Fibroblast of skin of right biceps (primary cell): ENCODE measurements at places on chromosomes 2 and 18.
A peak's percentile ranks its signal among the peaks of the same experiment; 100 is the strongest.

DNA sequence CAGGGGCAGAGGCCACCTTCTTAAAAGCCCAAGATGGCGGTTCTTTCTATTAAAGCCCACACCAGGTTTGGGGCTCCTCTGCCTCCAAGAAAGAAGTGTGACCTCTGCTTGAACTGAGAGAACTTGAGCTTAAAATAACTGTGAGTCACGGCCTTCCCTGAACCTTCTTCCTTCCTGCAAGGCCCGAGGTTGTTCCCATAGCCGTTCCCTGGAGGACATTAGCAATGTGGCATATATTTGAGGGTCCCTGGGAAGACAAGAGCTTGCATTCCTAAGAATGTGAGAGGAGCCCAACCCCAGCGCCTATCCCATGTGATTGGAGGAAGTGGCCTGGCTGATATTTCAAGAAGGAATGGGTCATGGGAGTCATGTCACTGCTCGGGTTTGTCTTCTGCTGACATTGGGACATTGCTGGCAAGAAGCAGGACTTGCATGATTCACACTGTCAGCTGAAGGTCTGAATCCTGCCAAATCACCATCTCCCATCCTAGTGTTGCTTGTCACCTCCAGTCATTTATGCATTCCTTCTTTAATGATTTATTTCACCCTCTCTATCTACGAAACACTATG, 168.1 kb downstream of the TRIB2 start:
- peak; percentile 96 for DNase-seq

DNA sequence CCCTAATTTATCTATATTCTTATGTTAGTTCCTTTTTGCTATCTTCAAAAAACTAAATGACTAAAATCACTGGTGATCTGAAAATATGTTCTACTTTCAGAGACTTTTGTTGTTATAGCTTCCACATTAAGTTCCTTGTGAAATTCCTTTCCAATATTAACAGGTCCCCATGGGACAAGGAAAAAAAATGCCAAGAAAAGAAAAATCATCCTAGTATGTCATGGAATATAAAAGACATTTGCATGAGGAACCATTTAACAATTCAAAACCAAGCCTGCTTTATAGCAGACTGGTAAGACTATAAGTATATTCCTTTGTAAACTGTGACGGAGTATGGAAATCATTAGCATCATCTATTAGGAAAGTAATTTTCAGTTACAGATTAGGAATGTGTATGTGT, 48.1 kb downstream of the COBLL1 start:
- DNase-seq, result peak; percentile 72

GRCh38 chr18:8479789-8480188, 129.4 kb upstream of the RAB12 start:
- DNase-seq, result no peak

DNA sequence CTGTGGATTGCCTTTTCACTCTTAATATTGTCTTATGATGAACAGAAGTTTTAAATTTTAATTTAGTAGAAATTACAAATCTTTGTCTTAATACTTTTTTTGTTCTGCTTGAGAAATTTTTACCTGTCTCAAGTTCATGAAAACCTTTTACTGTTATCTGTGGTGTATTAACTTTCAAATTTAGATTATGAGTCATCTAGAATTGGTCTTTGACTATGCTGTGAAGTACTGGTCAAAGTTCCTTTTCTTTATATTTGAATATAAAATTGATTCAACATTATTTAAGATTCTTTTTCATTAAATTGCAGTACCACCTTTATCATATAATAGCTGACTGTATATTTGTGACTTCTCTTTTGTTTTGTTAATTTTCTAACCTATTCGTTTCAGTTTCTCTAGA, 1385.5 kb upstream of the ZEB2 start:
- no peak for DNase-seq

DNA sequence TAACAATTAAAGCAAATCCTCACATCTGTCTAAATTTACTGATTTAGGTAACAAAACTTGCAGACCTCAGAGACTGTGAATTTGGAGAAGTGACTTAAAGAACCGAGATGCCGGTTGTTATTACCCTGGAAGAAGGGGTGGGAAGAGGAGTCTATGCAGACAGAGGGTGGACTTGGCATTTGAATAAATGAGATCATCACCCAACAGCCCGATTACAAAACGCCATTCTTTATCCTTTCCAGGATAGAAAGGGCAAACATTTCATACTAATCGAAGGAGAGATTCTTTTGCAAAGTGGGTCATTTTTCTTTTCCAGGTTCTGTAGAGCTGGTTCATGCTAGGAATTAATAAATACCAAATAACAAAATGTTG, 73.1 kb upstream of the TPO start:
- DNase-seq, result no peak

GRCh38 chr2:184556639-184557038, 41.7 kb upstream of the ZNF804A start:
- DNase-seq, result no peak

DNA sequence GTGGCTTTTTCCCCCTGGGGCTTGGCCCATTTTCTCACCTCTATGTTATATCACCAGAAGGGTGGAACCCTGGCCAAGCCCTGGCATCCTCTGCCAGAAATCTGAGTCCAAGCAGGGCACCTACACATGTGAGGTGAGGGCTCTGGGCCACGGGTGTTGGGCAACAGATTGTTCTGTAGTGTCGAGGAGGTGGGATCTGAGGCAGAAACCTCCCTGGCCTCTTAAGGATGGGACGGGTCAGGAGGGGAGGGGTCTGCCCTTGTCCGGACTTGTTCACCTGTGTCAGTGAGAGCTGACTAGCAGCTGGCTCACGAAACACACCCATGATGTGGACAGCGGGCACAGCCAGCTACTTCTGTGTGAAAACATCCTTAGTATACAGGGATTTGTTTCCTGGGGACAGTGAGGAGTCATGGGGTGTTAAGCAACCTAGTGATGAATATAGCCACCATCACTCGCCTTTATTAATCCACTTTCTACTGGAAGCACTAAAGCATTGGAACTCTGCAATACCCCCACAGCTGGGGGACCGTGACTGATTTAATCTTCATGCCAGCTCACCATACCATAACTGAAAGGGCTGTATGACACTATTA, 35.6 kb downstream of the EPAS1 start:
- DNase-seq, result no peak

DNA sequence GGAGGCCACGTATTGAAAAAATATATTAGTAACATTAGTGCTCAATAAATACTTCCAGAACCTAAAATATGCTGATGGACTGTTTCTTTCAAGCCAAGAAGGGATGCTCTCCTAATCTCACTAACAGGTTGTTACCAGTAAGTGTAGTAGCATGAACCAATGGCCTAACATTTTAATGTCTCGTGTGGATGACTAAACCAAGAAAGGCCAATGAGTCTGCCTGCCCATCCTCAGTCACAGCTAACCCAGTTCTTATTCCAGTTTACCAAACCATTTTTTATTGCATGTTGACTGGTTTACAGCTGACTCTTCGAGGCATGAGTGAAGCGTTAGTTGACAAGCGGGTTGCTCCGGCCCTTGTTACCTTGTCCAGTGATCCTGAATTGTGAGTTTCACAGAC, 45.1 kb upstream of the TNFRSF11A start:
- no peak for DNase-seq

DNA sequence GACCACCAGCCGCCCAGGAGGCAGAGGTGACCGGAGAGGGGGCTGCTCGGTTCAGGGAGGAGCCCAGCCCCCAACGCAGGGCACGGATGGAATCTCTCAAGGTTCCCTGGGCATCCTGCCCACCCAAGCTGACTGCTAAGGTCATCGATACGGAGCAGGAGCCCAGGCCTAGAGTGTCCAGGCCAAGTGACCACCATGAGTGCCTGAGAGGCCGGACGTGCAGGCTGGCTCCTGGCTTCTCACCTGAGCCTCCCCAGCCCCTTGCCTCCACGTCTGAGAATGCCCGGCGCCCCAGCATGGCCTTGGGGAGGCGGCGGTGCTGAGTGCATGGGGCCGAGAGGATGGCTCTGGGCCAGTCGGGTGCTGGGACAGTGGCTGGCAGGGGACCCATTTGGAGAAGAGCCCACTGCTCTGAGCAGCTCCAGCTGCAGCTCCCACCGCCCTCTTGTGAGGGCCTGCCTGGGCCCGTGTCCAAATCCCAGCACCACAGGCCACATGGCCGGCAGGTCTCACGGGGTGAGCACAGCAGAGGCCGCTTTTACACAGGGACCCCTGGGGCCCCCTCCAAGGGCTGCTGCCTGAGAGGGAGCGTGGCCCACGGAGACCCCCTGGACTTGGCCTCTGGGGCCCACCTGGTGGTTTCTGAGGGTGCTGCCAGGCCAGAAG, 102.8 kb upstream of the CTDP1 start:
- no peak for DNase-seq

- no peak for DNase-seq
Measured at GRCh38 chr2:8329660-8330622, 351.9 kb upstream of the ID2 start.

- peak; percentile 53 for DNase-seq
Measured at GRCh38 chr18:57561728-57562423, 24.6 kb downstream of the FECH start.

- no peak for DNase-seq
Measured at GRCh38 chr2:50863218-50863617, 168.7 kb downstream of the NRXN1 start.

- no peak for DNase-seq
Measured at GRCh38 chr2:104358122-104358521, 495.8 kb upstream of the POU3F3 start.

- no peak for DNase-seq
Measured at GRCh38 chr18:8741532-8741931, 36.2 kb downstream of the MTCL1 start.

GRCh38 chr2:85061896-85062295, 71.3 kb upstream of the TCF7L1 start:
- no peak for DNase-seq

DNA sequence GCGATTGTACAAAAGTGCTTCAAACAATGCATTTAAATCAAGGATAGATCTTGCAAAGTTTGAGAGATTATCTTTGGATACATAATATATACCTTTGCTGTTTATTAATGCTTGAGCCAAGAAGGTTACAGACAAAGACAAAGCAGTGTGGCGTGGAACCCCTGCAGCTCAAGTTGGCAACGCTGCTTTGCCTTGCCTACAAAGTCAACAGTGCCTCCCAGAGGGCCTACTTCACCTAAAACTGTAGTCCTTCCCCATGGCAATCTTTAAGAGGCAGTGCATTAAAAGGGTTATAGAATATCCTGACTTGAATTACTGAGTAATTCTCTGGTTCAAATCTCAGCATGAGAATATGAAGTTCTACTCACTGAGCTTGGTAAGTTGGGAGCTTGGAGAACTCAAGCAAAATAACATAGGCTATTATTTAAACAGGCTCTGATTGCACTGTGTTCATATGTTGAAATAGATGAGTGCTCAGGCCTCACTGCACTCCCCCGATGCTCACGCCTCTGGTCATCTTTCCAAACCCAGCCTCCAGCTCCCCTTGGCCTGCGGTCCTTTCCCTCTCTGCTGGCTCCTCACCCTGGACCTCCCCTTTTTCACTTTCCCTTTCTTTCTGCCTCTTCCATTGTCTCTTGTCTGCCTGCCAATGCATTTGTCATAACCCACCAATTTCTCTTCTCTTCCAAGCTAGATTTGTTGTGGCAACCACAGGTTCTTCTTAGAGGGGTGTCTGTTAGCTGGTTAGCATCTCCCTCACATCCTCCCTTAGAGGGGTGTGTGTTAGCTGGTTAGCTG, 96.5 kb downstream of the MYT1L start:
- DNase-seq, result no peak

DNA sequence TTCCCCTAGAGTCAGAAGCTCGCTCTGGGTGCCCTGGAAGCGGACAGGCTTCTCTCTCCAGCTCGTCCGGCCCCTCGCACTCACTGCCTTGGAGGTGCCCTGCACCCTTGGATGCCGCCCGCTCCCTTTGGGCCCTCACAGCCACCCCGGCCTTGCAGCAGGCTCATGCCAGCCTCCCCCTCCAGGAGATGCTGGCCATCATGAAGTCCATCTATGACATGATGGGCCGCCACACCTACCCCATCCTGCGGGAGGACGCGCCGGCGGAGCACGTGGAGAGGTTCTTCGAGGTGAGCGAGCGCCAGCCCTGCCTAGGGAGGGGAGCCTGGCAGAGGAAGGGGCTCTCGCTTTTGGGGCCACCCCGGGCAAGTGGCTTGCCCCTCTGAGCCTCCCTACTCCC, 20.3 kb upstream of the FAHD2A start:
- DNase-seq, result no peak

GRCh38 chr18:54968807-54969206, 9.5 kb upstream of the CCDC68 start:
- DNase-seq, result no peak

DNA sequence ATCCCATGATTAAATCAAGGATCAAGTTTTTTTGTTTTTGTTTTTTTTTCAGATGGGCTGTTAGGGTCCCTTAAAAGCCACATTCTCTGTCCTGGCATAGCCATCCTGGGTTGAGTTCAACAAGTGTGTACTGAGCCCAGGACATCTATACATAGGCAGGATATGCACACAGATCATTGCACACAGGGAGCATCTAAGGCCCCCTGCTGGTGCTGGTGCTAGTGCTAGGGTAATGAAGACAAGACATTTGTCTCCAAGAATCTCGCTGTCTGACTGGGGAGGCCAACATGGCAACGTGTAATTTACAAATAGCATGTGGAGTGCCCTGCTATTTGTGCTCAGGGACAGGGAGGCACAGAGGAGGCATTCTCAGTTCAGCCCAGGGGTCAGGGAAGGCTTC, 124.5 kb downstream of the VAPA start:
- DNase-seq, result no peak

GRCh38 chr2:102053096-102053495, 61.3 kb downstream of the IL1R2 start:
- no peak for DNase-seq

- peak; percentile 50 for DNase-seq
Measured at GRCh38 chr2:163662141-163662780, 73.5 kb downstream of the FIGN start.

DNA sequence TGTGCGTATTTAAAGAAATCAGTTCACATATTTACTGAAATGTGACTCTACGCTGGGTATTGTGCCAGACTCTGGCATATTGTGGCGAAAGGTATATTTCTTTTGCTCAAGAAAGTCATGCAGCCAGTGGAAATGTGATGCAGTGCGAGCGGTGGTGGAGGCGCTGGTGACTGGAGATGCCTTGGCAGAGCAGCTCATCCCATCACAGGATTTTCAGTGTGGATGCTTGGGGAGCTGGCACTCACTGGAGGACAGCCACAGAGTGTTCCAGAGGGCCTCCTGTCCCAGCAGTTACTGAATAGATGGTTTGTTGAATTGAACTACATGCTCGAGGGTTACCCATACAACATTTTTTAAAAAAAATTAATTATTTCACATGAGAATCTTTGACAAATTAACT, 117.6 kb downstream of the ZNF407 start:
- no peak for DNase-seq
